ENCODE measurements at places on chromosomes 6 and 20.
A peak's percentile ranks its signal among the peaks of the same experiment; 100 is the strongest.

GRCh38 chr20:53801609-53802370, 208.2 kb upstream of the ZNF217 start:
- no peak for DNase-seq

GRCh38 chr6:25727028-25727427, 27.5 kb upstream of the SLC17A4 start:
- no peak for DNase-seq

- peak; percentile 7 for DNase-seq
Measured at GRCh38 chr20:20759132-20759531, 46.7 kb upstream of the RALGAPA2 start.

DNA sequence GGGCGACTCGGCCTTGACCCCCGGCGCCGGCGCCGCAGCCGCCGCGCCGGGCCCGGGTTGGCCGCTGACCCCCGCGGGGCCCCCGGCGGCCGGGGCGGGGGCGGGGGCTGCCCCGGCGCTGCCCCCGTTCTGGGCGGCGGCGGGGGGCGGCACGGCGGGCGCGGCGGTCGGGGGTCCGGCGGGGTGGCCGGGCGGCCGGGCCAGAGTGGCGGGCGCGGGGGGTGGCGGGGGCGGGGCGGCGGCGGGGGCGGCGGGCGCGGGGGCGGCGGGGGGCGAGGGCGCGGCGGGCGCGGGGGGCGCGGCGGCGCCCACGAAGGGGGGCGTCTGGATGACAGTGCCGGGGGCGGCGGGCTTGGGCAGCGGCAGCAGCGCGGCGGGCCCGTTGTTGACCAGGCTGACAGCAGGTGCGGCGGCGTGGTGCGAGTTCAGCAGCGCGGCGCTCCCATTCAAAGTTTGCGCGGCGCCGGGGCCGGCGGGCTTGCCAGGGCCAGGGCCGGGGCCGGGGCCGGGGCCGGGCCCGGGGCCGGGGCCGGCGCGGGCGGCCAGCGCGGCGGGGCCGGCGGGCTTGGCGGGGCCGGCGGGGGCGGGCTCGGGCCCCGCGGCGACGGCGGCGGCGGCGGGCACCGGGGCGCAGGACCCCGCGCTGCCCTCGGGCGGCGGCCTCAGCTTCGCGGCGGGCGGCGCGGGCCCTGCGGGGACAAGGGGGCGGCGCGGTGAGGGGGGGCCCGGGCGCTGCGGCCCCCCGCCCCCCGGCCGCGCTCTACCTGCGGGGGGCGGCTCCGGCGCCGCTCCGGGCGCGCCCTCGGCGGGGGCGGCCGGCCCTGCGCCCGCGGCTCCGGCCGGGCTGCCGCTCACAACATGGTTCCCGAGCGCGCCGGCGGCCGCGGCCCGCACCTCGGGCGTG, 659 bp downstream of the TAF4 start:
- DNase-seq = no peak

DNA sequence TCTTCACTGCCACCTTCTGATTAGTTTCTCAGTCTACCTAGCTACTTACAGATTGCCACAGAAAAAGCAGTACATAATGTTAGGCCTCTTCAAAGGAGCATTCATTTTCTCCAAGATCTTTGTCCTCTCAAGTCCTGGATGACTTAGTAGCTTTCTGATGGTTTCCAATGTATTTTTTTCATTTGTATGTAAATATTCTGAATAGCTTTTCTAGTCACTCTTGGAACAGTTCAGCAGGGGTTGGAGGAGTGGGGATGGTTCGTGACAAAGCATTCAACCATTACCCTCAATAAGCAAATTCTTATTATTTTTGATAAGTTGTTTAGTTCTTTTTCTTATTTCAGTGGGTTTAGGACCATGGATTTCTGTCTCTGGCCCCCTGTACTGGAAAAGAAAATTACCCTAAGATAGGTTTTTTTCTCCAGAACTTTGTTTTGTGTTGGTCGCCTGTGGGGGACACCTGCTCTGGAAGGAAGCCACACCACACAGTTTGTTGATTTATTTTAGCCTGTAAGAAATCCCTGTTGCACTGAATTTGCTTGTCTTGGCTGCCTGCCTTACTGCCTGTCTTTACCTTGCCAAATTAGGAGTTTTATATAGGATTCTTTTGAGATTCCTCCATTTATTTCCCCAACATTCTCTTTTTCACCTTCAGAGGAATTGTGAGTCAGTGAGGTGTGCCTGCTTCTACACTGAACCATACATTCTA, 247.9 kb downstream of the RFPL4B start:
- DNase-seq = no peak

DNA sequence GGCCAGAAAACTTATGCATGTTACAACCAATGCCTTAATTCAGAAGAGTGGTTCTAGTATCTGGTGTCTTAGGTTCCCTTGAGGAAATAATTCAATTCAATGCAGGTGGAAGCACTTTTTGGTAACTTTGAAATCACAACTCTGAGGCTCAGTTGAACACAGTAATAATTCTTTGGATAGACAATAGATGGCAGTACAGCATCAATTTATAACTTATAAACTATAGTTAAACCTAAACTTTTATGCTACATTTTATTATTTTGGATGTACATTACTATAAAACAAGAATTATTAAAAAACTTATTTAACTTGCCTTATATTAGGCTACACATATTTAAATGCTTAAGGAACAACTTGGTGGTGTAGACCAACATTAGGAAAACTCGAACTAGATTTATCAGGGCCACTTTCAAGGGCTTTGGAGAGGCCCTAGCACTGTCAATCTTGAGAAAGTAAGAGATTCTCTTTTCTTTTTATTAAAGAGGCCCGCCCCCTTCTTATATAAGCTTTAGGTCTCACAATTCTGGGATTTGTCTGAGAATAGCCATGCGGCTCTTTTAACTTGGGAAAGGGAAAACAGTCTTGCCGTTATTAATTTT, 85.9 kb downstream of the CRYBG1 start:
- DNase-seq = peak; percentile 38

DNA sequence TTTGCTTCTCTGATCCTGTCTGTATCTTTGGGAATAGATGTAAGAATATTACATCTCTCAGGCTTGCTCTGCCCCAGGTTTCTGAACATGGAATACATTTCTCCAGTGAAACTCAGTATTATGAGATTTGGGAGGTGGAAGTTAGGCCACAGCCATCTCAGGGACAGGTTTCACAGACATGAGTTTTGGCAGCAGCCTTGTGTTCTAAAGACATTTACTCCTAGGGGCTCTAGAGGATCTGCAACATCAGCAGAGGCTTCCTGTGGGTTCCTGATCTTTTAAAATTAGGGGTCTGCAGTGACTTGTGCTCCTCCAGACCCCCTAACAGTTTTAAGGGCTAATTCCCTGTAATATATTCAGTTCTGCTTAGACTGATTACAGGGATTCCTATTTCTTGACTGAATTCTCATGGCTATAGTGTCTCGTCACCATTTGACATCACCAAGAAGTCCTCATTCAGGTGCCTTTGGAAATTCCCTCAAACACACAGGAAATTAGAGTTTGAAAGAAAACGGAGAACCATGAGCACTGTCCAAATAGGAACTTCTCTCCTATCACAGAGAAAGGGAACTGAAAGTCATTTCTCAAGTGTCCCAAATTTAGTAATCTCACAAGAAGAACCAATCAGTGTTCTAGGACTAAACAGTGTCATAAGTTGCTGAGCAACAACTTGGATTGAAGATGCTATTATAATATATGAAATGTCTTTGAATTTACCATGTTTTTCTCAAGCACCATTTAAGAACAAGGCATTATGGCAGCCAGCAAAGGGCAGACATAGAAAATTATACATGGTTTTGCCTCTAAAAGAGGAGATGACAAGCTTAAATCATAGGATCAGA, 2.5 kb upstream of the HLA-DRA start:
- no peak for DNase-seq

DNA sequence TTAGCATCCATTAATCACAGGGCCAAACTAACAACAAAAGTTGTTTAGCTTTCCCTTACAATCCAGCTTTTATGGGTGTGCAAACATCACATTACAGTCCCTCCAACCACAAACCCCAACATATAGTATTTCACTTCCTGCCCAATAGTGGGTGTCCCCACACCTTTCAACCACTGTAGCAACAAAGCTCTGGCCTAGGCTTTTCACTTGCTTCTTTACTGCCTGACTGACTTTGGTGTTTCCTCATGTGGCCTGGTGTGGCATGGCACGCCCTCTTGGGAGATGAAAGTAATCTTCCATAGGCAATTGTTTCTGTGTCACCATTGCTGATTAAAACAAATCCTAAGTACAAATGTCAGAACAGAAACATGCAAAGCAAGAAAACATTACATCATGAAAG, 46.3 kb downstream of the MCM8 start:
- DNase-seq = peak; percentile 60

GRCh38 chr20:19758501-19759331, 658 bp downstream of the RIN2 start:
- peak; percentile 56 for DNase-seq

DNA sequence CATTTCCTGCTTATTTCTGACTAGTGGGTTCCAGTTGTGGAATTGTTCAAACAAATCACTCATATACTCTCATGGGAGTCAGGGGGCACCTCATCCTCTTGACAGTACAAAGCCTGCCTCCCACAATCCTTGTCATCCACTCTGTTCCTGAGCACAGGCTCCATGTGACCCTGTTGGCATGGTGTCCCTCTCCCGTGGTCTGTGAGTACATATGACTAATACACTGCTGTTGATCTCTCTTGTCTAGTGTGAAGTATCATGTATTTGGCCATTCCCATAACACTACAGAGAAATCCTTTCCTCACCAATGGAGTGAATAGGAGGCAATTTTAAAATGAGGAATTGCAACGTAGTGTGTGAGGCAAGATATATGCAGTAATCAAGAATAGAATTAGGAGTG, 185.3 kb downstream of the OGFRL1 start:
- peak; percentile 99 for DNase-seq

DNA sequence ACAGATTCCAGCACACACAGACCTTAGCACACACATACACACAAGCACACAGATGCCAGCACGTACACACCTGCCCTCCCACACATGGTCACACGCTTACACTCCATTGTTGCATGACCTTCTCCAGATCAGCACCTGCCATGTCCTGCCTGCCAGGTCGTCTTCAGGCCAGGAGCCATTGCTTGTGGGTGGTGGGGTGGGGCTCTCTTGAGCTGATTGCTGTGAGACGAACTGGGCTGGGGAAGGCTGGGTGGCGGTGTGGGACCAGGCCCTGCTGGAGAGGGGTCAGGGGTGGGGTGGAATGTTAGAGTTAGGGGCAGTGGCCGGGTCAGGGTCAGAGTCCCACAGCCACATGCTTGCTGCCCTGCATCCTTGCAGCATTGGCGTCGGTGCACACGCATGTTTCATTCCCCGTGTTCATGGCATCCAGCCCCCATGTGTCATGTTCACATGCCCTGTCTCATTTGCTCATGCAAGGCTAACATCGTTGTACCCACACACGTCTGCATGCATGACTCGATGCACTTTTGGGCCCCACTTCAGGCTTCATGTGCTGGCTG, 6.5 kb upstream of the NPBWR2 start:
- no peak for DNase-seq

DNA sequence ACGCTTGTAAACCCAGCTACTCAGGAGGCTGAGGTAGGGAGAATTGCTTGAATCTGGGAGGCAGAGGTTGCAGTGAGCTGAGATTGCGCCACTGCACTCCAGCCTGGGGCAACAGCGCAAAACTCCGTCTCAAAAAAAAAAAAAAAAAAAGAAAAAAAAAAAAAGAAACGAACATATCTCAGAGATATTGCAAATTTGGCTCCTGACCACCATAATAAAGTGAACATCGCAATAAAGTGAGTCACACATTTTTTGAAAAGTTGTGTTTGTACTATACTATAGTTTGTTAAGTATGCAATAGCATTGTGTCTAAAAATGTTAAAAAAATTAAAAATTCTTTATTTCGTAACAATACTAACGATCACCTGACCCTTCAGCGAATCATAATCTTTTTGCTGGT, 13.3 kb downstream of the RSPH9 start:
- DNase-seq = no peak

DNA sequence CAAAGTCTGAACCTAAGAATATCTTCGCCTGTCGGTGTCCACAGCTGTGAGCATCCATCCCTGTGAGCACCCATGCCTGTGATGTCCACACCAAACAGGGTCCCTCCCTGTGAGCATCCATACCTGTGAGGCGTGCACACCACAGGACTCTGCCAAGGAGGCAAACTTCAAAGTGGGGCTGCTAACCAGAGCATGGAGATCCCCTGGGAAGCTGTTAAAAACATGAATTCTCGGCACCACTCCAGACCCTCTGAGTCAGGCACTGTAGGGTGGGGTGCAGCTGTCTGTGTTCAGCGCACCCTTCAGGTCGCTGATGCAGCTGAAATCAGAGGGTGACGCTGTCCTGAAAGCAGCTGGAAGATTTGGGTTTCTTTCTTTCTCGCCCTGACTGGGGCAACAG, 85.4 kb upstream of the NXT1 start:
- no peak for DNase-seq

DNA sequence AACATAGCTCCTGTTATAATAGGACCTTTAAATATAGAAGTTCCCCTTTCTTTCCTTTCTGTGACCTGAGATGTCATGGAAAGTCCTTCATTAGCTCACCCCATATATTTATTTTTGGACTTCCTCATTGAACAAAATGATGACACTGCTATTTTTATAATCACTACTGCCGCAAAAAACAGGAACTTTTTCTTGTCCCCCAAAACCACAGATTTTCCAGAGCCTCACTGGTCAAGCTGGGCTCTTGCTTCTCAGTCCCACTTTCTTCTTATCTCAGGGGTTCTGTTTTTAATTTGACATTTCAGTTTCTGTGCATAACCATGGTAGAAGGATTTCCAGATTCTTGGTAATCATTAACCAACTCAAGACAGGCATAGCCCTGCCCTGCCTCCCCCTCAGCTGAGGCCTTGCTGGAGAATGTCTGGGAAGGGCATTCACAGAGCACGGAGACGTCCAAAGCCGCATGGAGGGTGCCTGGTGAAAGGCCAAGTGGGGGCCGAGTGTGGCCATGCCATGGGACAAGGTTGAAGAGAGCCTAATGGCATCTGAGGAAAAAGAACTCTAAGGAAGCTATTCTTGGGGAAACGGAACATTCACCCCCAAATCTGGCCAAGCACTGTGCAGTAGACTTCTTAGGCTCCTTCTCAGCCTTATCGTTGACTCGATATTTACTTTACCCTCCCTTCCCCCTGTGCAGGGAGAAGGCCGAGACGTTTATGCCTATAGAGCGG, 73.7 kb downstream of the EDN1 start:
- peak; percentile 94 for DNase-seq

GRCh38 chr6:139262519-139263300, 29.1 kb downstream of the TXLNB start:
- peak; percentile 6 for DNase-seq

- peak; percentile 69 for DNase-seq
Measured at GRCh38 chr20:50111120-50111828, 1.7 kb downstream of the UBE2V1 start.

Measured in renal cortical epithelial cell (primary cell).